ENCODE measurements at places on chromosomes 3 and 15. TPM values are rescaled to one million over a fixed set of nuclear protein-coding genes. Genes with fewer than 3 reads are reported as not detected.
A peak's percentile ranks its signal among the peaks of the same experiment; 100 is the strongest.

DNA sequence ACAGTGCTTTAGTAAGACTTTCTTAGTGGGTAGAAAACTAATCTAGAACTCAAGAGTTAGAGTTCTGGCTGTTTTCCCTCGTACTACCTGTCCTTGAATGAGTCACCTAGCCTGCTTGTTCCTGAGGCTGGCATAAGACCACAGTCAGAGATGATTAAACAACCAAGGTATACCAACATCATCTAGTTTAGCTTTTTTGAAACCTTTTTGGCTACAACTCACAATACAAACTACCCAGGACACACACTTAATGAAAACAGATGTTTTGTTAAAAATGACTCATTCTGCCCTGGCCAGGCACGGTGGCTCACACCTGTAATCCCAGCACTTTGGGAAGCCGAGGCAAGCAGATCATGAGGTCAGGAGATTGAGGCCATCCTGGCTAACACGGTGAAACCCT, 4.6 kb downstream of the MCCC1 start:
- H3K36me3 ChIP-seq, result peaks cover 32% of the 10 kb centered on the region
- H3K27me3 ChIP-seq, result no peaks in the 10 kb centered on the region
- H3K4me1 ChIP-seq, result no peaks in the 10 kb centered on the region
- H3K4me3 ChIP-seq, result no peak overlapping the region

RBPMS2 gene
- 0.19 TPM for total RNA-seq

- no peaks in the 10 kb centered on the region for H3K4me1 ChIP-seq
- H3K4me3 ChIP-seq, result no peak overlapping the region
- peaks cover 23% of the 10 kb centered on the region for H3K27me3 ChIP-seq
- H3K36me3 ChIP-seq, result no peaks in the 10 kb centered on the region
Observed at GRCh38 chr3:14795996-14796395, 22.8 kb upstream of the FGD5 start.

- H3K4me1 ChIP-seq, result no peaks in the 10 kb centered on the region
- H3K27me3 ChIP-seq, result no peaks in the 10 kb centered on the region
- no peak overlapping the region for H3K27ac ChIP-seq
- no peak for DNase-seq
Observed at GRCh38 chr3:88997260-88997659, 110.2 kb upstream of the EPHA3 start.

FETUB gene
- 0.09 TPM for total RNA-seq

DNA sequence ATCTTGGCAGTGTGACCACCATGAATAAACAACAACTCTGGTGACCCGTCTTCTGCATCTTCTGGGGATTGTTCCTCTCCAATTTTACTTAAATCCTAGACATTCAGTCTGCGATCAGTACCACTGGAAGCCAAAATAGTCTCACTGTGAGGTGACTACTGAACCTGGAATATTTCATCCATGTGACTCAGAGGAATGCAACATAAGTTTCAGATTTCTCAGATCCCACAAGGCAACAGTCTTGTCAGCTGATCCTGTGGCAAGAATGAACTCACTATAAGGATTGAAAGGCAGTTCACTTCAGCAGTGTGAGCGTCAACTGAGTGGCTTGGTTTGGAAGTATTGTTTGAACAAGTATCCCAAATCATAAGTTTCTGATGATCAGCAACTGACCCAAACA, 13.2 kb downstream of the NSUN3 start:
- no peak overlapping the region for H3K27ac ChIP-seq
- no peak for DNase-seq
- H3K4me3 ChIP-seq, result no peak overlapping the region

DNA sequence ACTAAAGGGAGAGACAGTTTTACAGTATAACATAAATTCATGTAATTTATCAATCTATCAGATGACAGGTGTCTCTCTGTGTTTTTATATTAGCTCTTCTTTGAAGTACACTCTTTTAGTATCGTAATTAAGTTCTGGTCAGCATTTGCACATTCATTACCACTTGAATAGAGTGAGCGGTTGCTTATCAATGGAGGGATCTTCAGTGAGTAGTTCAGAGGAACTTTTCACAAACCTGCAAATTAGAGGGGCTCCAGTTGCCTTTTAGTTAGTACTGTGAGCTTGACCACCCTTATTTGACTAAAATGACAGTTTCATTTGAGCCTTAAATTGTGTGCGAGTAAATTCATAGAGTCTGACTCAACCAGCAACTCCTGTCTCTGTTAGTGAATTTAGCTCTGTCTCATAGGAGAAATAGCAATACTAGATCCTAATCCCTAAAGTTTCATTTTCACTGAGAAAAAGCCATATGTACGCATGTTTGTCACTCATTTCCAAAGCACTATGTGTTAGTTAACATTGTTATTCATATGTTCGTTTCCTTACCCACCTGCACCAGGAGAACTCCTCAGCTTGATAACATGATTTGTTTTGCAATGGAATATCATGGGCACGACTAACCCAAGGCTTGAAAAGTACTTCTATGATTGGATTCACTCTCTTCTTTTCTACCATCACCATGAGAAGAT, 57.5 kb upstream of the ZBED2 start:
- H3K4me1 ChIP-seq, result no peaks in the 10 kb centered on the region
- no peak for DNase-seq
- H3K36me3 ChIP-seq, result peaks cover 10% of the 10 kb centered on the region
- H3K27ac ChIP-seq, result no peak overlapping the region
- no peaks in the 10 kb centered on the region for H3K27me3 ChIP-seq

DNA sequence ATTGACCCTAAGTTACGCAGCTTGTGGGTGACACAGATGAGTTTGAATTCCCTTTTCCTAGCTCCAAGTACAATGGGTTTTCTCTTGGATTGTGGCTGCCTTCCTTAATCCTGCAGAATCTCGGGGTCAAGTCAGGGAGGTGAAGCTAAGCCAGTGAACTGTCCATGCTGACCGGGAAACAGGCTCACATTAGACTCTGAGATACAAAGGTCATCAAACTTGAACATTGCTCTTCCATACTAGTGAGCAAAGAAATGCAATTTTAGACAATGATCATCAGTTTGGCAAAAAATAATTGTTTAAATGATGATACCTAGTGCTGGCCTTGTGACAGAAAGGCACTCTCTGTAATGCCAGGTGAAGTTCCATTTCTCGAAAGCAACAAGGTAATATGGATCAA, 31.6 kb downstream of the SLC6A1 start:
- H3K36me3 ChIP-seq, result no peaks in the 10 kb centered on the region
- no peak overlapping the region for H3K27ac ChIP-seq
- no peak for DNase-seq
- no peaks in the 10 kb centered on the region for H3K27me3 ChIP-seq
- H3K4me3 ChIP-seq, result no peak overlapping the region
- no peaks in the 10 kb centered on the region for H3K4me1 ChIP-seq

- no peak overlapping the region for H3K27ac ChIP-seq
- no peaks in the 10 kb centered on the region for H3K36me3 ChIP-seq
- no peak for DNase-seq
- H3K4me3 ChIP-seq, result no peak overlapping the region
- no peaks in the 10 kb centered on the region for H3K4me1 ChIP-seq
Observed at GRCh38 chr3:31137718-31138465, 243.4 kb upstream of the GADL1 start.

CCR4 gene
- total RNA-seq, result 32.8 TPM

DNA sequence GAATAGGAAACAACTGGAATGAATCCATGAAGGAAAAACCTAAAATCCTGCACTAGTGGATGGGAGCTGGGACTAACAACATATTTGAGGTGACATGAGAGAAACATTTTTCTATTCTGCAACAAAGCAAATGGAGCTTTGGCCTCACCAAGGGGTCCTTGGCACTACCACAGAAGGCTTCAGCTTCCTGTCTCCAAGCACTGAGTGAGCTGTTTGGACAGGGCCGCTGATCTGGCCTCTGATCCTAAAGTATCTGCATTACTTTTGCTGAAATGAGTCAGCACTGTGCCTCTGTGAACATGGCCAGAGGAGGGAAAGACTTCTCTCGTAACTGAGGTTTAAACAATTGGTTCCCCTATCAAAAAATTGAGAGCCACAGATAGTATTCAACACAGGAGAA, 9.0 kb downstream of the ARPP21 start:
- DNase-seq, result no peak
- H3K27ac ChIP-seq, result peak overlapping the region; percentile 95
- peak overlapping the region; percentile 66 for H3K4me3 ChIP-seq
- peaks cover 6% of the 10 kb centered on the region for H3K36me3 ChIP-seq

GRCh38 chr15:80774486-80774885, 4.7 kb upstream of the CEMIP start:
- no peaks in the 10 kb centered on the region for H3K36me3 ChIP-seq
- H3K27ac ChIP-seq, result no peak overlapping the region
- peaks cover 29% of the 10 kb centered on the region for H3K27me3 ChIP-seq
- H3K4me1 ChIP-seq, result peaks cover 9% of the 10 kb centered on the region
- DNase-seq, result no peak

DNA sequence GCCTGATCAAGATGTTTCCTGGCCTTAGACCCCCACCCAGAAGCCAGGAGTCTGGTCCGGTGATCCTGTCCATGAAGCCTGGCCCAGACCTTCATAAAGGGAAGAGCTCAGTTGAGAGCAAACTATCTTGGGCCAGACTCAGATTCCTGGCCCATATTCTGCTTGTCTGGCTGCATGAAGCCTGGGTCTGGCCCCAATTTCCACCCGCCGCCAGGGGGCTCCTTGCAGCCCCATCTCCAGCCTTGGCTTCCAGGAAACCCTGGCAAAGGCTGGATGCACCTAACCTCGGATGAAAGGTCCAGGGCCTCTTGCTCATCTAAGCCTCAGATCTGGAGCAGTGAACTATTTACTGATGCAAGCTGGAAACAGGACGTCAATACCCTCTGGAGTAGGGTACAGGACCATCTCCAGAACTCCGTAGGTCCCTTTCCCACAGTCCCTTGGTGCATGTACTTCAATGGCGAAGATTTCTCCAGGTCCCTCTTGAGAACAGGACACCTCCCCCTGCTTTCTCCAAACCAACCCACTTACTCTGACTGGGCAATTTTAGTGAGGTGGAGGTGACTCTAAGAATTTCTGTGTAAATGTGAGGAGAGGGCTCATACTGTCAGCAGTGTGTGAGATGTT, 5.6 kb downstream of the FOXL2 start:
- peaks cover 8% of the 10 kb centered on the region for H3K4me1 ChIP-seq
- peaks cover 99% of the 10 kb centered on the region for H3K27me3 ChIP-seq
- no peaks in the 10 kb centered on the region for H3K36me3 ChIP-seq
- no peak for DNase-seq
- H3K4me3 ChIP-seq, result no peak overlapping the region
- H3K27ac ChIP-seq, result no peak overlapping the region

GRCh38 chr3:36991923-36992805, 767 bp downstream of the EPM2AIP1 start:
- H3K4me1 ChIP-seq, result peaks cover 12% of the 10 kb centered on the region
- DNase-seq, result no peak
- H3K27me3 ChIP-seq, result no peaks in the 10 kb centered on the region

GRCh38 chr3:41462103-41462691, 262.9 kb downstream of the CTNNB1 start:
- H3K27ac ChIP-seq, result no peak overlapping the region
- no peak overlapping the region for H3K4me3 ChIP-seq
- DNase-seq, result no peak
- H3K4me1 ChIP-seq, result no peaks in the 10 kb centered on the region
- no peaks in the 10 kb centered on the region for H3K36me3 ChIP-seq
- H3K27me3 ChIP-seq, result no peaks in the 10 kb centered on the region

CADPS gene
- total RNA-seq, result 2.3 TPM

TUSC7 gene
- total RNA-seq, result not detected

DNA sequence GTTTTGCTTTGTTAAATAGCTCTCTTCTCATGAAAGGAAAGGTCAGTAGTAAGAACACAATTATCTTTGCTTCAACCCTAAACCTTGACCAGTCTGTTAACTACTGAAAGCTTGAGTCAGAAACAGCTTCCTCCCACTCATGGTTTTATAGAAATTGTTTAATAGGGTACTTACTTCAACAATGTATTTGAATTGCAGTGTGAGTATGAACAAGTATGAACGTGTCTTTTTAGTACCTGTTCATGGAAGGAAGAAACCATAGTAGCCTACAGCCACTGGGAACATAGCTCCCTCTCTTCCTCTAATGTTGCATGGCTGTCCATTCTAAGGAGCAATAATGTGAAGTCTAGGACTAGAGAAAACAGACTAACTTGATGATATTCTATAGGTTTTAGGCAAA, 311.0 kb downstream of the MCTP2 start:
- H3K27me3 ChIP-seq, result no peaks in the 10 kb centered on the region
- H3K36me3 ChIP-seq, result no peaks in the 10 kb centered on the region
- no peak overlapping the region for H3K4me3 ChIP-seq
- no peak for DNase-seq
